ENCODE measurements at places on chromosomes 2 and 18. TPM values are rescaled to one million over a fixed set of nuclear protein-coding genes. Genes with fewer than 3 reads are reported as not detected.

The KATNAL2 gene
- polyA plus RNA-seq: 6.1 TPM

The SERPINB11 gene
- polyA plus RNA-seq: not detected

The M1AP gene
- 0.44 TPM for polyA plus RNA-seq

- DNase-seq: no peak
Measured at GRCh38 chr2:175769200-175769599, 232.9 kb downstream of the LNPK start.

- no peak for DNase-seq
Measured at GRCh38 chr2:199705538-199705937, 145.5 kb downstream of the FTCDNL1 start.

GRCh38 chr2:135636982-135637381, 104.7 kb upstream of the UBXN4 start:
- DNase-seq: no peak

The ITGA4 gene
- polyA plus RNA-seq: 0.29 TPM

The TNFAIP6 gene
- 5.1 TPM for polyA plus RNA-seq

DNA sequence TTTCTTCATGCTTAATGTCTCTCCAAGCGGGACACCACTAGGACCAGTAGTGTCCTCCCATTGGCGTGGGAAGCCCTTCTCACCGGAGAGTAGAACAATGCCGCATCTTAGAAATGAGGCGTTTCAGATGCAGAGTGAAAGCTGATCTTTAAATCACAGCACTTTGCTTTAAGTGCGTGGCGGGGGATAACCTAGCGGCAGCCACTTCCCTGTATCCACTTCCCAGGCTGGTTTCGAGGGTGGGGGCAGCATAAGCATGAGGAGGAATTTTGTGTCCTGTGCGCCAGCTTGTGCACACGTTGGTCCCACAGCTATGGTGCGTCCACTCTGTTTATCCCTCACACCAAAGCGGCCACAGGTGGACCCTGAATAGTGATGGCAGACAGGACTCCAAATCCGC, 63.1 kb downstream of the MBP start:
- no peak for DNase-seq

Data from heart right ventricle (tissue), 16 donors.